ENCODE measurements at places on chromosomes 2 and 18.

- no peak for DNase-seq
Observed at GRCh38 chr2:181937473-181937872, 45.9 kb downstream of the ITPRID2 start.

GRCh38 chr2:174059884-174060244, 94.7 kb upstream of the SP3 start:
- no peak for DNase-seq

DNA sequence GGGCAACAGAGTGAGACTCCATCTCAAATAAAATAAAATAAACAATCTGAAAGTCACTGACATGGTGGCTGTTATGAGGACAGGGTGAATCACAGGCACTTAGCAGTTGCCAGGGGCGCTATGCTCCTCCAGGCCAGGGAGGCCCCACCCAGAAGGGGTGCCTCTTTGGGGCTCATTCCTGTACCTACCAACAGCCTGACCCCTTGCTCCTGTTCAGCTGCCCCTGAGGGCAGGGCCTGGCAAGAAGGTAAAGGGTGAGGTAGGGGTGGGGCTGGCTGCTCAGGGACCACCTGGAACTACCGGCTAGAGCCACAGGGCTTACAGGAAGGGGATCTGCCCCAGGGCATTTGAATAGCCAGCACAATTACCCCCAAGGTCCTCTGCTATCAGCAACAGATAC, 60.3 kb downstream of the INPP5D start:
- DNase-seq = no peak

GRCh38 chr2:112035786-112036185, 19.3 kb upstream of the TMEM87B start:
- no peak for DNase-seq

- no peak for DNase-seq
Observed at GRCh38 chr2:232925153-232925820, 55.2 kb downstream of the SNORC start.

Measured in activated T-helper 2 cell treated with anti-CD3 and anti-CD28 coated beads, Interferon-gamma antibody, Interleukin-2, Interleukin-4, amounts not matched to agents 10 μg/mL and 5 μg/mL and 100 μg/mL, durations not matched to agents 14 hours and 24 hours and 36 hours (primary cell).